Heart right ventricle (tissue), 16 donors: ENCODE measurements at places on chromosomes 7 and 10. TPM values are rescaled to one million over a fixed set of nuclear protein-coding genes. Genes with fewer than 3 reads are reported as not detected.

DNA sequence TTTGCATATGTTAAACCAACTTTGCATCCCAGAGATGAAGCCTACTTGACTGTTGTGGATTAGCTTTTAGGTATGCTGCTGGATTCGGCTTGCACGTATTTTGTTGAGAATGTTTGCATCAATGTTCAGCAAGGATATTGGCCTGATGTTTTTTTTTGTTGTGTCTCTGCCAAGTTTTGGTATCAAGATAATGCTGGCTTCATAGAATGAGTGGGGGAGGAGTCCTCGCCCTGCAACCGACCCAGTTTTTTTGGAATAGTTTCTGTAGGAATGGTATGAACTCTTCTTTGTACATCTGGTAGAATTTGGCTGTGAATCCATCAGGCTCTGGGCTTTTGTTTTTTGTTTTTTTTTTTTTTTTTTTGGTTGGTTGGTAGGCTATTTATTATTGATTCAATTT lies 147.9 kb downstream of the AHR start:
- no peak overlapping the region for H3K27ac ChIP-seq
- H3K36me3 ChIP-seq, result no peaks in the 10 kb centered on the region
- DNase-seq, result no peak

CFAP70 gene
- 0.87 TPM for total RNA-seq

- no peaks in the 10 kb centered on the region for H3K36me3 ChIP-seq
- no peak overlapping the region for H3K4me3 ChIP-seq
- DNase-seq, result no peak
- no peak overlapping the region for H3K27ac ChIP-seq
- H3K27me3 ChIP-seq, result peaks cover 6% of the 10 kb centered on the region
- H3K4me1 ChIP-seq, result no peaks in the 10 kb centered on the region
These were observed 81.6 kb upstream of the RNF32 start for GRCh38 chr7:156559001-156559400.

GRCh38 chr10:74683621-74684364 lies 142.6 kb upstream of the KAT6B start:
- no peaks in the 10 kb centered on the region for H3K27me3 ChIP-seq
- H3K4me1 ChIP-seq, result no peaks in the 10 kb centered on the region
- H3K27ac ChIP-seq, result peak overlapping the region; percentile 13

SUFU gene
- total RNA-seq, result 5.7 TPM

AKR1C8 gene
- 0.39 TPM for total RNA-seq

GRCh38 chr7:68688416-68689086 lies 909.7 kb upstream of the AUTS2 start:
- no peak for DNase-seq
- no peak overlapping the region for H3K4me3 ChIP-seq
- no peak overlapping the region for H3K27ac ChIP-seq
- H3K36me3 ChIP-seq, result no peaks in the 10 kb centered on the region

TSPAN12 gene
- total RNA-seq, result 64.6 TPM

DNA sequence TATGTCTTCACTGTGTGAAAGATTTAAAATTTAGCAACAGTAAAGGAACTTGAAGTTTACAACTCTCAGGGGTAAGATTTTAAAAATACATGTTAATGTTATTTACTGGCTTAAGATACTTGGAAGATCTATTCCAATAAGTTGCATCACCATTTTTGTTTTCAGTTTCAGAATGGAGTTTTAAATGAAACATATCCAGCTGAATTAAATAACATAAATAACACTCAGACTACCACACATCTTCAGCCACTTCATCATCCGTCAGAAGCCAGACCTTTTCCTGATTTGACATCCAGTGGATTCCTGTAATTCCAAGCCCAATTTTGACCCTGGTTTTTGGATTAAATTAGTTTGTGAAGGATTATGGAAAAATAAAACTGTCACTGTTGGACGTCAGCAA lies 44.3 kb downstream of the AHR start:
- H3K27ac ChIP-seq, result no peak overlapping the region
- H3K27me3 ChIP-seq, result no peaks in the 10 kb centered on the region
- H3K4me1 ChIP-seq, result peaks cover 41% of the 10 kb centered on the region
- H3K4me3 ChIP-seq, result no peak overlapping the region

DNA sequence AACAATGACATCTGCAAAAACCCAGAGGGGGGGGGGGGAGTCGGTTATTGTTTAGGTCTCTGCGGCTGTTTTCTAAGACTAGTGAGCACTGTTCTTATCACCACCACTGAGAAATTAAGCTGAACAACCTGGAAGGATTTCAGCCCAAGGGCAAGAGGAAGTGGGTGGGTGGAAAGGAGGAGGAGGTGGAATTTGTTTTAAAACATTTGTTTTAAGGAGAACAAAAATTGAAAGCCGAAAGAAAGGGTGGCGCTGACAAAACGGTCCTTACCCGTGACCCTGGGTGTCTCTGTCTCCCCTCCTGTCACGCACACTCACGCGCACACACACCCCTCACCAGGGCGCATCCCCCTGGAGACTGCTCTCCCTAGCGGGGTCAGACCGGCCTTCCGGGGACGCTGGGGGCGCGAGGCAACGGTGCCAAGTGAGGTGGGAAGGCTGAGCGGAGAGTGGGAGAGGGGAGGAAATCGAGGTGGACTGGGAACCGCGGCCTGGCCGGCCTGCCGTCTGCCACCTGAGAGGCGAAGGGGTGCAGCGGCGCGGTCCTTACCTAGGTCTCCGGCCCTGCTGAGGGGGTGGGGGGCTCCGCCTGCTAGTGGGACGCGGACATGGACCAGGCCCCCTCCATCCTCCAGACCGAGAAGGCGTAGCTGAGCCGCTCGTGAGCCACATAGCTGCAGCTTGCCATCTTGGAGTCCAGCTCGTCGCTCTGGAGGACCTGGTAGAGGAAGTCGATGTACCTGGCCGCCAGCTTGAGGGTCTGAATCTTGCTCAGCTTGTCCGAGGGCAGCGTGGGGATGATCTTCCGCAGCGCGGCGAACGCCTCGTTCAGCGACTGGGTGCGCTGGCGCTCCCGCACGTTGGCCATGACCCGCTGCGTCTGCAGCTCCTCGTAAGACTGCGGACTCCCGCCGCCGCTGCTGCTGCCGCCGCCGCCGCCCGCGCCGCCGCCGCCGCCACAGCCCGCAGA lies 1.0 kb downstream of the TWIST1 start:
- DNase-seq, result no peak
- peaks cover 12% of the 10 kb centered on the region for H3K4me1 ChIP-seq
- H3K27ac ChIP-seq, result peak overlapping the region; percentile 69
- H3K36me3 ChIP-seq, result no peaks in the 10 kb centered on the region
- peaks cover 97% of the 10 kb centered on the region for H3K27me3 ChIP-seq

GRCh38 chr7:101614098-101614938 lies 14.8 kb downstream of the MYL10 start:
- peaks cover 37% of the 10 kb centered on the region for H3K27me3 ChIP-seq
- no peak for DNase-seq
- H3K4me3 ChIP-seq, result no peak overlapping the region

SNCG gene
- total RNA-seq, result 11.3 TPM

MYL7 gene
- 146 TPM for total RNA-seq

GRCh38 chr10:70907637-70908405 lies 19.5 kb upstream of the PCBD1 start:
- no peak overlapping the region for H3K4me3 ChIP-seq
- DNase-seq, result no peak
- H3K27me3 ChIP-seq, result no peaks in the 10 kb centered on the region
- H3K4me1 ChIP-seq, result peaks cover 6% of the 10 kb centered on the region
- no peaks in the 10 kb centered on the region for H3K36me3 ChIP-seq
- no peak overlapping the region for H3K27ac ChIP-seq

DNA sequence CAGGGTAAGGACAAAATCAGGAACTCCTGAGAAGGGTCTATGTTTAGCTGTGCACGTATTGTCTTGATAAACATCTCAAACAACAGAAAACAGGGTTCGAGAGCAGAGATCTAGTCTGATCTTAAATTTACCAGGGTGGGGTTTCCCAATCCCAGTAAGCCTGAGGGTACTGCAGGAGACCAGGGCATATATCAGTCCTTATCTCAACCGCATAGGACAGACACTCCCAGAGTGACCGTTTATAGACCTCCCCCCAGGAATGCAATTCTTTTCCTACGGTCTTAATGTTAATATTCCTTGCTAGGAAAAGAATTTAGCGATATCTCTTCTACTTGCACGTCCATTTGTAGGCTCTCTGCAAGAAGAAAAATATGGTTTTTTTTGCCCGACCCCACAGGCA lies 35.5 kb downstream of the VIM start:
- H3K4me1 ChIP-seq, result no peaks in the 10 kb centered on the region
- no peak overlapping the region for H3K27ac ChIP-seq
- H3K27me3 ChIP-seq, result no peaks in the 10 kb centered on the region
- no peak for DNase-seq

- no peak overlapping the region for H3K4me3 ChIP-seq
- H3K27ac ChIP-seq, result no peak overlapping the region
- H3K27me3 ChIP-seq, result no peaks in the 10 kb centered on the region
- H3K36me3 ChIP-seq, result no peaks in the 10 kb centered on the region
These were observed 42.0 kb downstream of the FZD1 start for GRCh38 chr7:91306266-91306665.

DNA sequence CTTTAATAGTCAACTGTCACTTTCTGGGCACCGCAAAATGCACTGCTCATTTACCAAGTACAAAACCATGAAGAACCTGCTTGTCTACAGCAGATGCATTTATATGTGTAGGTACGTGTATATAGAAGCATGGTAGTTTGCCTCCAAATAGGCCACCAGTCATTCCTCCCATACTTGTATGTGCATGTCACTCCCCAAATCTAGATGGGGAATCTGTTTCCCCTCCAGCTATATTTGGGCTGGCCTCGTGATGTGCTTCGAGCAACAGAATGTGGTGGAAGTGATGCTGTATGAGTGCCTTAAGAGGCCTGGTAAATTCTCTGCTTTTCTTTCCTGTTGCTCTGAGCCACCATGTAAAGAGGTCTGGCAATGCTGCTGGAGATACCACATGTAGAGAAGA lies 47.1 kb downstream of the PSMC2 start:
- no peaks in the 10 kb centered on the region for H3K4me1 ChIP-seq
- H3K27me3 ChIP-seq, result no peaks in the 10 kb centered on the region
- no peak overlapping the region for H3K4me3 ChIP-seq

C10orf143 gene
- total RNA-seq, result 1.1 TPM

GRCh38 chr7:91319351-91319750 lies 55.1 kb downstream of the FZD1 start:
- H3K36me3 ChIP-seq, result no peaks in the 10 kb centered on the region
- H3K27ac ChIP-seq, result no peak overlapping the region
- H3K27me3 ChIP-seq, result no peaks in the 10 kb centered on the region
- H3K4me3 ChIP-seq, result no peak overlapping the region
- DNase-seq, result no peak

- no peak for DNase-seq
- no peaks in the 10 kb centered on the region for H3K36me3 ChIP-seq
- H3K27ac ChIP-seq, result no peak overlapping the region
- H3K4me3 ChIP-seq, result no peak overlapping the region
- H3K27me3 ChIP-seq, result no peaks in the 10 kb centered on the region
- peaks cover 33% of the 10 kb centered on the region for H3K4me1 ChIP-seq
These were observed 6.0 kb upstream of the SMNDC1 start for GRCh38 chr10:110310741-110311140.

ACTR3C gene
- 3.0 TPM for total RNA-seq

HMX3 gene
- total RNA-seq, result not detected

DNA sequence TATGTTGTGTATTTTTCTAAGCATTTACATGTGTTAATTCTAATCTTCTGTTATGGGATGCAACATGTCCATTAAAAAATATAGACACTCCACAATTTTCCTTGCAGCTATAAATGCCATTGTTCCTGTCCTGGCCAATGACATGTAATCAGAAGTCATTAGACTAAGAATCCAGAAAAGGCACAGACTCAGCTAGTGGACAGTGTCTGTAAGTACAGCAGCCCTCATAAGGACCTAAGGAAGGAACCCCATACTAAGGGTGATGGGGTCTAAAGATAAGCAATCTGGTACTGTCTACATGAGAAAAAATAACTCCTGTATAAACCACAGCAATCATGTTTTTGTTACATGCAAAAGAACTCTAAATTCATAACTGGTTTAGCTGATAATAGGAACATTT lies 115.9 kb downstream of the GPR85 start:
- no peaks in the 10 kb centered on the region for H3K36me3 ChIP-seq
- H3K27ac ChIP-seq, result peak overlapping the region; percentile 27
- no peaks in the 10 kb centered on the region for H3K27me3 ChIP-seq
- no peaks in the 10 kb centered on the region for H3K4me1 ChIP-seq

DNA sequence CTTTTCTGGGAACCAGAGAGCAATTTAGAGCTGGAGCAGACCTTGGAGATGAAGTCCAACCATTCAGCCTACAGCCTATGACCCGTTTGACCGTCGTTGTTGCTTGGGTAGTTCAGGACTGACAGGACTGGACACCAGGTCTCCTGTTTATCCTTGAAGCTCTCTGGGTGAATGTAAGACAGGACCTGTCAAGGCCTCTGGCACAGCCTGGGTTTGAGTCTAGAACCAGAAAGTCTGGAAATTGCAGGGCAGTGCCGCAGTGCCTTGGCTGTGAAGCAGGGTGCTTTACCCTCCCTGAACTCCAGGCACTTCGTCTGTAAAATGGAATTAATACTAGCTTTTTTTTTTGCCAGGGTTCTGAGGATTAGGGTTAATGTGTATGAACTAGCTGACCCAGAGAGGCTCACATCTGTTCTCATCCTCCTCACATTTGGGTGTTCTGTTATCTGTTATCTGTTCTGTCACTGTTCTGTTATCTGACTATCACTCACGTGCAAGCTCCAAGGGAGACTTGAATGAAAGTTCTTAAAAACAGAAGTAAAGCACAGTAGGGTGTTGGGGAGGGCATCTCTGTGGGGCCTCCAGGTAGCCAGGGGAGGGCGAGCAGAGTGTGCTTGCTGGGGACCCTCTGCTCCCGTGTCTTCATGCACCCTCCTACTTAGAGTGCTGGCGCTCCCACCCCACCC lies 9.9 kb downstream of the BLVRA start:
- DNase-seq, result no peak
- H3K27ac ChIP-seq, result no peak overlapping the region
- no peaks in the 10 kb centered on the region for H3K27me3 ChIP-seq

- H3K27ac ChIP-seq, result no peak overlapping the region
- H3K4me3 ChIP-seq, result no peak overlapping the region
- H3K36me3 ChIP-seq, result no peaks in the 10 kb centered on the region
These were observed 52.9 kb downstream of the ELMO1 start for GRCh38 chr7:37395618-37396259.

AKR1C1 gene
- total RNA-seq, result 35.2 TPM

GRCh38 chr10:21907436-21907835 lies 96.1 kb downstream of the DNAJC1 start:
- H3K27ac ChIP-seq, result no peak overlapping the region
- H3K27me3 ChIP-seq, result no peaks in the 10 kb centered on the region
- H3K36me3 ChIP-seq, result peaks cover 25% of the 10 kb centered on the region
- no peaks in the 10 kb centered on the region for H3K4me1 ChIP-seq
- no peak overlapping the region for H3K4me3 ChIP-seq

CALCR gene
- 0.10 TPM for total RNA-seq

GRCh38 chr10:116470768-116471415 lies 43.2 kb downstream of the PNLIPRP3 start:
- no peak overlapping the region for H3K4me3 ChIP-seq
- peaks cover 18% of the 10 kb centered on the region for H3K27me3 ChIP-seq
- DNase-seq, result no peak
- H3K36me3 ChIP-seq, result no peaks in the 10 kb centered on the region
- H3K4me1 ChIP-seq, result no peaks in the 10 kb centered on the region

GRCh38 chr10:124035928-124036558 lies 57.4 kb downstream of the CHST15 start:
- peaks cover 11% of the 10 kb centered on the region for H3K4me1 ChIP-seq
- H3K27ac ChIP-seq, result no peak overlapping the region
- H3K4me3 ChIP-seq, result no peak overlapping the region
- H3K36me3 ChIP-seq, result no peaks in the 10 kb centered on the region
- DNase-seq, result peak; percentile 27
